Caco-2 (cell line): ENCODE measurements at places on chromosomes 5 and 9. TPM values are rescaled to one million over a fixed set of nuclear protein-coding genes. Genes with fewer than 3 reads are reported as not detected.

The NKD2 gene
- 13.6 and 17.7 TPM in 2 replicates for total RNA-seq

The WASHC1 gene
- 23.8 TPM in 2 replicates for total RNA-seq

The PCDHA5 gene
- not detected in 2 replicates for total RNA-seq

The PCDHA9 gene
- total RNA-seq: not detected in 2 replicates

The CDC25C gene
- total RNA-seq: 22.7 and 22.9 TPM in 2 replicates

The COL27A1 gene
- 31.1 and 41.3 TPM in 2 replicates for total RNA-seq

The HAVCR2 gene
- total RNA-seq: 0.32 and 0.41 TPM in 2 replicates

- no peaks in the 10 kb centered on the region for H3K36me3 ChIP-seq
- no peak for DNase-seq
- no peaks in the 10 kb centered on the region for H3K4me1 ChIP-seq
- no peaks in the 10 kb centered on the region for H3K27me3 ChIP-seq
- no peak overlapping the region for H3K4me3 ChIP-seq
- H3K27ac ChIP-seq: no peak overlapping the region
These were observed 261.6 kb upstream of the VLDLR start for GRCh38 chr9:2359891-2360471.

DNA sequence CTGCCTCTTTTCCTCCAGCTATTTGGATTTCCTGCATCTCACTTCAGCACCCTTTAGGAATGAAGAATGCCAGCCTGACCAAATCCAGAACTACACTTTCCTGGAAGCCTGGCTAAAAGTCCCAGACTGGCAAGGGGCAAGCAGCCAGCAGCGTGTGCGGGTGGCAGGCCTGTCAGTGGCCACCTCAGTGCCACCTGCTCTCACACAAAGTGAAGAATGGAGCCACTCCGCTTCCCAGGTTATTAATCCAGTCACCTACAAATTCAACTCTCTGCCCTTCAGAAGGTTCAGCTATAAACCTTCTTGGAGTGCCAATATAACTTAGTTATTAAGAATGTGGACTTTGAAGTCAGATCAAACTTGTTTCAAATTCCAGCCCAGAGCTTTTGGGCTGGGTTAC, 6.7 kb upstream of the ALDOB start:
- no peaks in the 10 kb centered on the region for H3K36me3 ChIP-seq
- no peak overlapping the region for H3K27ac ChIP-seq
- no peak overlapping the region for H3K4me3 ChIP-seq

- no peaks in the 10 kb centered on the region for H3K36me3 ChIP-seq
- H3K4me1 ChIP-seq: no peaks in the 10 kb centered on the region
These were observed 103.3 kb downstream of the FBXL17 start for GRCh38 chr5:108278285-108279240.

DNA sequence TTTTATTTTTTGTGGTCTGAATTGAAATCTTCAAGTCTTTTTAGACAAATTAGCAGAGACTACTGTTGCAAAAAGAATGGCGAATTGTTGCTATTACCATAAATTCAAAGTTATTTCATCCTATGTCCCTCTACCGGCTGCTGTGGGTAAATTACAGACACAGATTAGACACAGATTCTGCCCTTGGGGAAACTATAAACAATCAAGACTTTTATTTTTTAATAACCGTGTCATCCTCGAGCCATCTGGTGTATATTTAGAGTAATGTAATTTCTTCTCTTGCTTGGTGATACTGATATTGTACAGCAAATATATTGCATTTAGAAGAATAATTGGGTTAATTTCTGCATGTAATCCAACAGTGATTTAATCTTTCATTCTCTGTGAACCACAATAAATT, 228.0 kb upstream of the ADAMTSL1 start:
- no peaks in the 10 kb centered on the region for H3K36me3 ChIP-seq
- DNase-seq: no peak
- H3K4me1 ChIP-seq: no peaks in the 10 kb centered on the region
- H3K27me3 ChIP-seq: no peaks in the 10 kb centered on the region

DNA sequence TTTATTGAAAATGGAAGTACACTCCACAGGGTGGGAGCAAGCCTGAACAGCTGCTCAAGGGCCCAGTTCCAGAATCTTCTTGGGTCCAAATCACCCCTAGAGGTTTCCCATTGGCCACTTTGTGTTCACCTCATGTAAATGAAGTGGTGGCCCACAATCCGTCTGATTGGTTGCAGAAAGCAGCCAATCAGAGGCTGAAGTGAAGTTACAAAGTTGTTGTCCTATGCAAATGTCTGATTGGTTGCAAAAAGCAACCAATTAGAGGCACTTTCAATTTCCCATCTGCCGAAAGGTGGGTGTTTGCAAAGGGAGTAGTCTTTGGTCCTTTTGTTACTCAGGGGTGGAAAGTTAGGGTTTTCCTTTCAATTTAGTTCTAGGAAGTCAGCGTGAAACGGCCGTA, 8.8 kb downstream of the TMEM171 start:
- H3K27ac ChIP-seq: no peak overlapping the region
- no peak for DNase-seq
- H3K27me3 ChIP-seq: no peaks in the 10 kb centered on the region; the same call in 1 of the 2 replicates
- H3K4me3 ChIP-seq: no peak overlapping the region
- peaks cover 7% of the 10 kb centered on the region for H3K4me1 ChIP-seq

GRCh38 chr5:39394946-39395345, 29.8 kb downstream of the DAB2 start:
- no peaks in the 10 kb centered on the region for H3K27me3 ChIP-seq
- no peak for DNase-seq
- H3K36me3 ChIP-seq: no peaks in the 10 kb centered on the region
- H3K4me3 ChIP-seq: no peak overlapping the region

GRCh38 chr5:58294598-58295305, 165.1 kb downstream of the PLK2 start:
- DNase-seq: no peak
- H3K27me3 ChIP-seq: no peaks in the 10 kb centered on the region
- H3K36me3 ChIP-seq: no peaks in the 10 kb centered on the region

- no peaks in the 10 kb centered on the region for H3K4me1 ChIP-seq
- H3K27ac ChIP-seq: no peak overlapping the region
- no peaks in the 10 kb centered on the region for H3K36me3 ChIP-seq
- DNase-seq: no peak
- no peaks in the 10 kb centered on the region for H3K27me3 ChIP-seq
- no peak overlapping the region for H3K4me3 ChIP-seq
These were observed 56.3 kb downstream of the TSSK1B start for GRCh38 chr5:113378514-113378913.

DNA sequence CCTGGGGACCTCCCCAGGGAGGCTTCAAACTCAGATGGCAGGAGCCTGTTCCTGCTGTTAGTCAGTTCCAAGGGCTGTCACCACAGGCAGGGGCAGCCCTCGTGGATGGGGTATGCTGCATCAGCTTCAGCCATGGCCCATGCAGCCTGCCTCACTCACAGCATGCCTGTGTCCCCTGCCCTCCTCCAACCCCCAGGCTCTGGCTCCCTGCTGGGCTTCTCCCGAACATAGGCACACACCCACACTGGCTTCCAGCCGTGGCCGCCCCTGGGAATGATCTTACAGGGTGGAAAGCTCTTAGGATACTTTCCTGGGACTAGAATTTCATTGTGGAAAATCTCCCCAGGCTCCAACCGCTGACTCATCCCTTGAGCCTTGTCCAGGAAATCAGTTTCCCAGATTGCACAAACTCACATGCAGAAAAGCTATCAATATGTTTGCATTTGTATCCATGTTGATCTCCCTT, 163.8 kb downstream of the SEC61B start:
- H3K36me3 ChIP-seq: no peaks in the 10 kb centered on the region

DNA sequence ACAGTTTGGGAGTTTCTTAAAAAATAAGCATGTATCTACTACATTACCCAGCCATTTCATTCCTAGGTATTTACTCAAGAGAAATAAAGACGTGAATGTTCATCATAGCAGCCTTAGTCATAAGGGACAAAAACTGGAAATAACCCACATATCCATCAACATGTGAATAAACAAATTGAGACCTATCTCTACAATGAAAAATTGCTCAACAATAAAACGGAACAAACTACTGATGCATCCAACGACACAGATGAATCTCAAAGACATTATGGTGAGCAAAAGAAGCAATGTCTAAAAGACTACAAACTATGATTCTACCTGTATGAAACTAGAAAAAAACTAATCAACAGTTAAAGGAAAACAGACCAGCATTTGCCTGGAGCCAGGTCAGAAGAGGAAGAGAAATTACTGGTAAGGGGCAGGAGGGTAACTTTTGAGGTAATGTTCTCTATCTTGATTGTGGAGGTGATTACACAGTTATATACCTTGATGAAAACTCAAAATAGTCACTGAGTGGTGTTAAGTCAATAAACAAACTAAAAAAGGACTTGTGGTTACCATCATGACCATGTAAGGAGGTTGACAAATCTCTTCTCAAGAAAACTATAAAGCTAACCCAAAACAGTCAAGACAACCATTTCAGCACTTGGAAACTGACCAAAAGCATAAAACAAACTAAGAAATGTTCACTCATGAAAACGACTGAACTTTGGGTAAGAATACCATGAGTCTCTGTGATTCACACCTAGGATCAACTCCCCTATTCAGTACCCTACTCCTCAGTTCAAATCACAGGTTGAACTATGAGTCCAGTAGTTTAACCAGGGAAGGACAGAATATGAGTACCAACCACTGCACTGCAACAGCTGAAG, 10.4 kb downstream of the UIMC1 start:
- no peak overlapping the region for H3K4me3 ChIP-seq
- H3K36me3 ChIP-seq: no peaks in the 10 kb centered on the region
- H3K27me3 ChIP-seq: no peaks in the 10 kb centered on the region
- peaks cover 7% of the 10 kb centered on the region for H3K4me1 ChIP-seq
- no peak for DNase-seq
- no peak overlapping the region for H3K27ac ChIP-seq

GRCh38 chr5:83133797-83134196, 56.5 kb downstream of the XRCC4 start:
- H3K4me1 ChIP-seq: no peaks in the 10 kb centered on the region
- DNase-seq: no peak

DNA sequence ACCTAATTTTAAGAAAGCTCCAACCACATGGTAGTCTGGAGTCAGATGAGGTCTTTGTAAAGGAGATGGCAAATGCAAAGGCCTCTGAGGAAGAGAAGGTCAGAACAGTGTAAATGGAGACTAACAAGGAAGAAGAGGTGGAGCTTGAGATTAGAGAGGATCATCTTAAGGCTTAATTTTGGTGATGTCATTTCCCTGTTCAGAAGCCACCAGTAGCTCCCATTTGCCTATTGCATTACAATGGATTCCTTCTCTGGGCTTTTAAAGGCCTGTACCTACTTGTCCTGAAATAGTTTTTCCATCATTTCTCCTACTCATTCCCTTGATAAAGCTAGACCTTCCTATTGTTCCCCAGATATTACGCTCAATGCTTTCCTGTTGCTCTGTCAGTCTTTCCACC, 16.1 kb downstream of the PCSK5 start:
- no peak overlapping the region for H3K4me3 ChIP-seq
- H3K4me1 ChIP-seq: peaks cover 5% of the 10 kb centered on the region; the same call in 1 of the 2 replicates
- peak overlapping the region; percentile 51 for H3K27ac ChIP-seq

DNA sequence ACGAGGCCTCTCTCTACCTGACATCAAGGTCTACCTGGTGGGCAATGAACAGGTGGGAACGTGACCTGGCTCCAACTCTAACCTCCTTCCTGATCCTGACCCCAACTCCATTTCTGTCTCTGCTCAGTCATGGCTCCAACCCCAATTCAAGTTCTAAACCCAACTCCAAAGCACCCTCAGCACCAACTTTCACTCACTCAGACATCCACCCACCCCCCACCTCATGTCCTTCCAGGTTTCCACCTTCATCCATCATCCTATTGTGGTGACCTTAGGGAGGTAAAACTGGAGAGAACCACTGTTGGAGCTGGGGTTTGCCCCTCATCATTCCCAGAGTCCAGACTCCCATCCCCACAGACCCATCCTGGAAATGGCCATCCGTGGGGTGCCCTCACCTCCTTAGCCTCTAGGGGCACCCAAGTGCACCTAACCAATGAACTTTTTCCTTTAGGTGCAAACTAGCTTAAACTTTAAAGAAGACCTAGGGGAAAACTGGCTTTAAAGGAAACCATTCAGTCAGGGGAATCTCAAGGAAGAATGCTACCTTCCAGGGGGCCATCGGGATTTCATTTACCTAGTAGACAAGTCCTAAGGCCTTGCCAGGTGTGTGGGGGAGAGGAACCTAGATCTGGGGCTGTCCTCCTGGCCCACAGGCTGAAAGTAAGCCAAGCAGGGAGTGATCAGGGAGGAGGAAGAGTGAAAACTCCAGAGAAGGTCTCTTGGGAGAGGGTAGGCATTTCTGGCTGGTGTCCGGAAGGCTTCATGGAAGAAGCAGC, 11.3 kb downstream of the RGS14 start:
- peak overlapping the region; percentile 36 for H3K27ac ChIP-seq
- peaks cover 23% of the 10 kb centered on the region for H3K4me1 ChIP-seq
- DNase-seq: peak; percentile 69
- no peaks in the 10 kb centered on the region for H3K27me3 ChIP-seq

DNA sequence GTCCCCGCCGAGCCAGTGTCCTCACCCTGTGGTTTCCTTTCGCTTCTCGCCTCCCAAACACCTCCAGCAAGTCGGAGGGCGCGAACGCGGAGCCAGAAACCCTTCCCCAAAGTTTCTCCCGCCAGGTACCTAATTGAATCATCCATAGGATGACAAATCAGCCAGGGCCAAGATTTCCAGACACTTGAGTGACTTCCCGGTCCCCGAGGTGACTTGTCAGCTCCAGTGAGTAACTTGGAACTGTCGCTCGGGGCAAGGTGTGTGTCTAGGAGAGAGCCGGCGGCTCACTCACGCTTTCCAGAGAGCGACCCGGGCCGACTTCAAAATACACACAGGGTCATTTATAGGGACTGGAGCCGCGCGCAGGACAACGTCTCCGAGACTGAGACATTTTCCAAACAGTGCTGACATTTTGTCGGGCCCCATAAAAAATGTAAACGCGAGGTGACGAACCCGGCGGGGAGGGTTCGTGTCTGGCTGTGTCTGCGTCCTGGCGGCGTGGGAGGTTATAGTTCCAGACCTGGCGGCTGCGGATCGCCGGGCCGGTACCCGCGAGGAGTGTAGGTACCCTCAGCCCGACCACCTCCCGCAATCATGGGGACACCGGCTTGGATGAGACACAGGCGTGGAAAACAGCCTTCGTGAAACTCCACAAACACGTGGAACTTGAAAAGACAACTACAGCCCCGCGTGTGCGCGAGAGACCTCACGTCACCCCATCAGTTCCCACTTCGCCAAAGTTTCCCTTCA, 1.4 kb downstream of the GLIS3 start:
- H3K4me3 ChIP-seq: peak overlapping the region; percentile 66
- H3K27ac ChIP-seq: no peak overlapping the region
- DNase-seq: peak; percentile 49
- H3K36me3 ChIP-seq: no peaks in the 10 kb centered on the region

GRCh38 chr5:93158841-93159240, 422.2 kb downstream of the NR2F1-AS1 start:
- no peak for DNase-seq
- H3K36me3 ChIP-seq: no peaks in the 10 kb centered on the region
- no peak overlapping the region for H3K27ac ChIP-seq
- H3K27me3 ChIP-seq: no peaks in the 10 kb centered on the region
- no peaks in the 10 kb centered on the region for H3K4me1 ChIP-seq
